ENCODE measurements at places on chromosomes 5 and 9.

DNA sequence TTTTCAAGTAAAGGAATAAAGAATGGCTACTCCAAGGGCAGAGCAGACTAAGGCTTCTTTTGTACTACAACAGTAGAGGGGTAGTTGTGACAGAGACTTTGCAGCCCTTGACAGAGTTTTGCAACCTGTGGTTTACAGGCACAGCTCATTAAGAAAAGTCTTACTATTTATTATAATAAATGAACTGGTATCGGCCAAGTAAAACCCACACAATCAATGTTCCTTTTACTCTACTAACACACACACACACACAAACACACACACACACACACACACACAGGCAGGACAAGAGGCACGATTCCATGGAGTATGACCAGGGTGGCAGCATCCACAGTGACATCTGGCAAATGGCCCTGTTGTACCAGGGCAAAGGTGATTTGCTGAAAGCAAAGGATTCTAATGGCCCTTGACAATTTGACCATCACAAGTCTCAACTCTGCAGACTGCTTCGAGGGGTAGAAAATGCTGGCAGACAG is 59.1 kb upstream of the GOLPH3 start:
- DNase-seq: no peak

DNA sequence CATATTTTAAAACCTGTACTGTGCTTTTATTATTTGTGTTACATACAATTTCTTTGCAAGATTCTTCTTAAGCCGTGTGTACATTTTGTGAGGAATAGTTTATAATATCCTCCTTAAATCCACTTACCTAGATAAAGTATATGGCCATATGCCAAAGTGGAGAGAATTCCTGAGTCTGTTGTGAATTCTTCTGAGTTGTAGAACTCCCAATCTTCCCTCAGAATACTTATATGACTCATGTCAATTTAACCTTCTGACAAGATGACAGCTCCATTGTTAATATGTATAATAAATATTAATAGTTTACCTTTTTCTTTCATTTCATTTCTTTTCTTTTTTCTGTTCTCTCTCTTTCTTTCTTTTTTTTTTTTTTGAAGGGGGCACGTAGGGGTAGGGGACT is 6.0 kb upstream of the RICTOR start:
- no peak for DNase-seq

DNA sequence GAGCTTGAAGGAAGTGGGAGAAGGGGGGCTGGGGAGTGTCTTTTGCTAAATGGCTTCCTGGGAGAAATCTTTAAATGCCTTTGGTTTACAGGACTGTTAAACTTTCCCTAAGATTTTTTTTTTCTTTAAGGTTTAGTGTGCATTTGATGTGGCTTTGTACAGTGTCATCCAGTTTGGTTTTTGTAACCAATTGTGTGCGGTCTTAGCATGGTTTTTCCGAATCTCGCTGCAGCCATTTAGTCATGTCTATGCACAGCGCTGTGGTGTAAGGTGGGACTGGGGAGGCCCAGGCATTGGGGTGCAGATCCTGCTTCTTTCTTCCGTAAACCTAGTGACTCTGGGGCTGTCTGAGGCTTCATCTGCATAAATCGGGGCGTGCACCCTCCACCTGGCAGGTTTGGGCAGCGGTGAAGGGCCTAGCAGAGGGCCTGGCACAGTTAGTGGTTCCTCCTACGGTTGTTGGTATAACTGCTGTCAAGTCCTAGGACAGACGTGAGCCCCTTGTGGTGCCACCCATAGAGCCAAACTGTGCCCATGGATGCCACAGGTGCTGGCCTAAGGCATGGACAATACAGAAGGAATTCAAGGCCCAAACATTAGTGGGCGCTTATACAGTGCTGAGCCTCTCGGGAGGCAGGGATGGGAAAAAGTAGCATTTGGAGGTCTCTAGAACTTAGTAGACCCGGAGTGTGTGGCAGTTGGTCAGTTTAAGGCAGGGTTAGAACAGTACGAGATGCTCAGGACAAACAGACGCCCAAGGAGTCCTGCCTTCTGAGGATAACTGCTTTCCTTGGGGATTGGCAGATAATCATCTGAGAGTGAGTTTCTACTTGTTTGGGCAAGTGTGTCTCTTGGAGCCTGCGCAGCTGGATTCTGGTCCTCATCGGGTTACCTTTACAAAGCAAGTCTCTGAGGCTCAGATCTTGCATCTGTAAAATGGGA is 1.5 kb downstream of the PRRC2B start:
- DNase-seq: no peak

GRCh38 chr5:8993031-8993430 is 552.8 kb downstream of the SEMA5A start:
- no peak for DNase-seq

DNA sequence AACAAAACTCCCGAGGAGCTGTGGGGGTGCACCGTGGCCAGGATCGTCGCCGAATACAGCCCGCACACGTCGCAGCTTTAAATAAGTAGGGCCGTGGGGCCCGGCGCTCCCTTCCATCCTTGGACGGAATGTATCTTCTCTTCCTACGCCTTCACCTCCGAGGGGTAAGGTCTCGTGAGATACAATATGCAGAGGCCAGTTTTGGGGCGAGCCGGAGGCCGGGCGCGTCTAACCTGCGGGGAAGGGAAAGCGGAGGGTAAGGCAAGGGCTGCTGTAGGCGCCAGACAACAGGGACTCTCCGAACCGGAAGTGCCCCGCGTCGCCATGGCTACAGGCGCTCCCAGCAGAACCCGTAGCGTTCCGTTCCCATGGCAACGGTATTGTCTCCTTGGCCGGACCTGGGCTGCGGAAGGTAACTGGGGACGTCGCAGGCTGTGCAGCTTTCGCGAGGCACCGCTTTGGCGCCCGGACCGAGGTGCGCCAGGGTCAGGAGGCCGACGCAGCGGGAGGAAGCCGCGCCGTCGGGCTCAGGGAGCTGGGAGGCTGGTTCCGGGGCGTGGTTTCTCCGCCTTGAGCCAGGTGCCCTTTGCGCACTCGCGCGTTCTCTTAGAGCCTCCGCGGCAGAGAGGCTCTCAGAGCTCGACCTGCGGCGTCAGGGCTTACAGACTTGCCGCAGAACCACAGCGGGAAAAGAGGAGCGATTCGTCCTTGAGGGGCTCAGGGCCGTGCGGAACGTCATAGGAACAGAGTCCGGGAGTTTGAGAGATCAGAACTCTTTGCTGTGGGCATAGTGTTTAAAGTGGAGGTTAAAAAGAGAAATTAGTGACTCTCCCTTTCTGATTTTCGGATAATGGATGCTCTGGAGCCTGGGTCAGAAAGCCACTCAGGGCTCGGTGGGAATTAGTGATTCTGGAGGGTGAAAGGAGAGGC is at the start of gene TTC23L:
Gene TTC23L (plus strand): TSS at position 380 of the 930 bp plus-strand sequence. CDS start 1,508 bp downstream, outside the sequence.
- peak; percentile 82 for DNase-seq

GRCh38 chr5:6832994-6833393 is 119.8 kb downstream of the TENT4A start:
- DNase-seq: no peak

GRCh38 chr9:32723789-32724325 is 59.5 kb upstream of the TMEM215 start:
- no peak for DNase-seq

GRCh38 chr5:1376981-1377380 is 32.1 kb upstream of the CLPTM1L start:
- no peak for DNase-seq

GRCh38 chr9:113210815-113211214 is 10.3 kb downstream of the FKBP15 start:
- no peak for DNase-seq

GRCh38 chr5:107248066-107248695 is 422.6 kb downstream of the EFNA5 start:
- DNase-seq: no peak

GRCh38 chr5:89849830-89850512 is 559.6 kb downstream of the CETN3 start:
- DNase-seq: no peak

DNA sequence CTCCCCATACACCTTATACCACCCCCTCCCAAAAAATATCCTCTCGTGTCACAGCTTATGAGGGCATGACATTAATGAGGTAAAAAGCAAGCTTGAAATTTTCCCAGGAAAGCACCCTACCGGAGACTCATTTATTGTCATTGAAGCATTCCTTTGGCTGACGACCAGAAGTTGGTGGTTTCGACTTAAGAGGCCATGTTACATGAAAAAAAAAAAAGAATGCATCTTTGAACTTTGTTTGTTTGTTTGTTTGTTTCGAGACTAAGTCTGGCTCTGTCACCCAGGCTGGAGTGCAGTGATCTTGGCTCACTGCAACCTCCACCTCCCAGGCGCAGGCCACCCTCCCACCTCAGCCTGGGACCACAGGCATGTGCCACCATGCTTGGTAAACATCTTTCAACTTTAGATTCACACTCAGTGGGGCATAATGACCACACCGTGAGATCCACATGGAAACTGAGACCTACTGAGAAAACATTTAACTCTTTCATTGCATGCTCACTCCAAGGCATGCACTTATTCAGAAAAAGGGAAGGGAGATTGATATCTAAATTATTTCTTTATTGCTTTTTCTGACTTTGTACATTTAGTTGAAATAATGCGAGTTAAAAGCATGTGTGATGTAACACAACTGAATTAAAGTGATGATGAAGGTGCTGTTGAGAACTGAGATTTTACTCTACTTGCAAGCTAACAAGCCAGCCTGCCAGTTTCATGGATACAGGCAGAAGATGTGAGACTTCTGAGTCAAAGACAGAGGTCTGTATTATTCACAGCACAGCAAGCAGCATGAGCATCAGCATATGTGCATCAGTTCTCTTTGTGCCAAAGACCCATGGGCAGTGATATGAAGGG is 5.1 kb upstream of the RAB14 start:
- DNase-seq: no peak

- DNase-seq: no peak
Measured at GRCh38 chr5:6081727-6082210, 296.6 kb downstream of the MED10 start.

DNA sequence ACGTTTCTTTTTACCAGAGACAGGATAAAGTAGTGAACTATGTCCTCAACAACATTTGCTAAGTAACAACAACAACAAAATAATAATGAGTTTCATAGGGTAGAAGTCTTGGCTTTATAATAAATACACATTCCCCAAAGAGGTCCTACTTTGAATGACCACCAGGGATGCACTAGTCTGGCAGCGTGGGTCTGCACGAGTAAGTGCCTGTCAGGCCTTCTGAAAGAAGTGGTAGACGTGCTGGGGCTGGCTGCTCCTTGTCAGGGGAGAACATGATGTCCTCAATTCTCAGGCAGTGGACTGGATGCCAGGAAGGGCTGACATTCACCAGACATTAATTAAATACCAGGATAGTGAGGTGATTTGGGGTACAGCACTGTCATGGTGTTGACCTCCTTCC is 331.1 kb downstream of the TMEM38B start:
- DNase-seq: no peak

GRCh38 chr9:6566409-6567139 is 79.0 kb downstream of the GLDC start:
- DNase-seq: no peak

DNA sequence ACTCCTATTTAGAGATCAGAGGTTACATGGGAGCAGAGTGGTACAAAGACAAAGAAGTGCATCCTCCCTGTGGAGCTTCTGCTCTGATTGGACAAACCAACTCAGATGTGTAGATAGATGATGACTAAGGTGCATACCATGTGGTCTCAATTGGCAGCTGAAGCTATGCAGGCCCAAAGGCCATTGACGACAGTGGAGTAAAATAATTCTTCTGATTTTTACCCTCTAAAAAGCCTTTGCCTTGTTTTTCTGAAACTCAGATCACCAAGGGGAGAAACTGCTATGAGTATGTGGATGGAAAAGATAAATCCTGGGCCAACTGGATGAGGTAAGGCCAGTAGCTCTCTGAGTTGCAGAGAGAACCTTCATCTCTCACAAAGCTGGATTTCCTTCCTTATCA is 15.6 kb downstream of the PRDM9 start:
- no peak for DNase-seq

GRCh38 chr5:44329716-44330115 is 59.5 kb downstream of the FGF10 start:
- DNase-seq: no peak

DNA sequence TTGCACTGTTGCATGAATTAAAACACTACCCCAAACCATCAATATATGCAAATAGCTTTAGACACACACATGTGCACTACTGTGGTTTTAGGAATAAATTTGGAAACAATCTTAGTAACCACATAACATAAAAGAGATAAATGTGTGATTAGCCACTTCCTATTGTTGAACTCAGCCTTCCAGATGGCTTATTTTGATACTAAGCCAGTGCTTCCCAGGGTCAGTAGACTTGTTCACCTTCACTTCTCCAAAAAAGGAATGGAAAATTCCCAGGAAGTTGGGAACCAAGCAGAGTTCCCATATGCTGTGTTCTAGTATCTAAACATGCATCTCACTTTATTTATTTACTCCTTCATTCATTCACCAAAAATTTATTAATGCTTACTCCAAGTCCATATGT is 47.8 kb downstream of the SVEP1 start:
- no peak for DNase-seq

- no peak for DNase-seq
Measured at GRCh38 chr9:23117616-23118015, 671.0 kb downstream of the DMRTA1 start.

GRCh38 chr9:71885467-71885866 is 25.5 kb downstream of the ABHD17B start:
- no peak for DNase-seq

GRCh38 chr9:116700279-116700678 is 13.2 kb downstream of the TRIM32 start:
- no peak for DNase-seq

GRCh38 chr5:53892224-53892623 is 331.8 kb downstream of the NDUFS4 start:
- DNase-seq: no peak

DNA sequence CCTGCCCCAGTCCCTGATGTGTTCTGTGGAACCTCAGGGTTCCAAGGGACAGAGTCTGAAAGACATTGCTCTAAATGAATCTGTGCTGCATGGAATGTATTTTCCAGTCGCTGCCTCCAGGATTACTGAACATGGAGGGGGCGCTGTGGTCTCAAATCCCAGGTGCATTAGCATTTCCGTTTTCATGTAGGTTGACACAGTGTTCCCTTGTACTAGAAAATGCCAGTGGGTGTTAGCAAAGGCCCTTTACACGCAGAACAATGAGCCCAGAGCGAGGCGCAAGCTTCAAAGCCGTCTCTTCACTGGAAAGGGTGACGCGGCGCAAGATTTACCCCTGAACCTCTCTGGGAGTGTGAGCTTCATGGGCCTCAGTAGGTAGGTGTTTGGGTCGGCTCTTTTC is 308.3 kb downstream of the SLIT3 start:
- DNase-seq: no peak

- DNase-seq: no peak
Measured at GRCh38 chr9:127122176-127123063, at the start of gene ANGPTL2. Gene ANGPTL2, minus strand, starts transcription at chr9:127122635. Its CDS starts 13,904 bp downstream, at chr9:127108731.

DNA sequence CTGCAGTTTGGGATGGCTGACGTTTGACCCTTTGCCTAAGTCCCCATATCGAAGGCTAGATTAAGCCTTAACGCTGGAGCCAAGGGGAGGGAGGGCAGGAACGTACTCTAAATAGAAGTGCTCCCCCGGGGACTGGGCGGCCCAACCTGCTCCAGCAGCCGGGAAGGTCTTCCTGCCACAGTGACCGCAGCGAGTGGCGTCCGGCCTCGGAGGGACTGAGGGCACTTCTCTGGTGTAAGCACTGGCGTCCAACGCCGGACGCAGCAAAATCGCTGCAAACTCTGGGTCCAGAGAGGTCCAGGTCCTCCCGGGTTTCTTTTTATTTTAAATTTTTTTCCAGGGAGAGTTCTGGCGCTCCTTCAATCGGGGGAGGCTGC is 505 bp upstream of the ACER2 start:
- DNase-seq: no peak

GRCh38 chr9:104987743-104988142 is 59.8 kb upstream of the ABCA1 start:
- no peak for DNase-seq

Data from stimulated activated CD8-positive, alpha-beta memory T cell treated with anti-CD3 and anti-CD28 coated beads, Interleukin-2, amount 100 ng/mL, for 1 hour (primary cell).